ENCODE measurements at places on chromosomes 16 and 17.
A peak's percentile ranks its signal among the peaks of the same experiment; 100 is the strongest.

- DNase-seq, result peak; percentile 92
Measured at GRCh38 chr17:64441772-64442540, 7.0 kb upstream of the MILR1 start.

DNA sequence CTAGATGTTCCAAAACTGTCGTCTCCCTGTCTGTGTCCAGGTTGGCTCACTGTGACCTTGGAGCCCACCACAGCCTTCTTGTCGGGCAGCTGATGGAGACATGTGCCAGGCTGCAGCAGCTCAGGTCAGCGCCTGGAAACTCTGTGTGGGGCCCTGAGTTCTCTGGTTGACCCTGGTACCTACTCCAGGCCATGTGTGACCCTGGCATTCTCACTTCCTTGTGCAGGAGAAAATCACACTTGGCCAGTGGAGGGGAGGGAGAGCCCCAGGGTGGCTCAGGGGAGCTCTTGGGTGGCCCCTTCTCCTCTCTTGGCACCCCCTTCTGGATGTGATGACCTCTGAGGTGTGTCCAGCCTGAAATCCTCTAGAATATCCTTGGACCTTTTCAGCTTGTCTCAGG is 25.0 kb upstream of the CPNE2 start:
- DNase-seq, result no peak

- DNase-seq, result no peak
Measured at GRCh38 chr17:50943575-50943933, 77.4 kb upstream of the TOB1 start.

DNA sequence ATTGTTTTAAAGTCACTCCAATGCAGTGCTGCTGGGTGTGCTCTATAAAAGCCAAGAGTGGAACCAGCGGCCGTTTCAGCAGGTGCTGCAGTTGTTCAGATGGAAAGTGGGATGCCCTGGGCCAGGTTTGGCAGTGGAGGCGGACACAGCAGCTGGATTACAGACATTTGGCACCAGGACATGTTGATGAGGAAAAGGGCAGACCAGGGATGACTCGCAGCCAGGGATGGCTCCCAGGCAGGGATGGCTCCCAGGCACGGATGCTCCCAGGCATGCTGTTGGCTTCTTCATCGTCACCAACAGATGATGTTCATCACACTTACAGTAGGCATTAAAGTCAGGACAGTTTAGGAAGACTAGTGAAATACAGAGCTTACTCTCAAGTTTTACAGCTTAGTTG is 10.0 kb downstream of the GAN start:
- no peak for DNase-seq

DNA sequence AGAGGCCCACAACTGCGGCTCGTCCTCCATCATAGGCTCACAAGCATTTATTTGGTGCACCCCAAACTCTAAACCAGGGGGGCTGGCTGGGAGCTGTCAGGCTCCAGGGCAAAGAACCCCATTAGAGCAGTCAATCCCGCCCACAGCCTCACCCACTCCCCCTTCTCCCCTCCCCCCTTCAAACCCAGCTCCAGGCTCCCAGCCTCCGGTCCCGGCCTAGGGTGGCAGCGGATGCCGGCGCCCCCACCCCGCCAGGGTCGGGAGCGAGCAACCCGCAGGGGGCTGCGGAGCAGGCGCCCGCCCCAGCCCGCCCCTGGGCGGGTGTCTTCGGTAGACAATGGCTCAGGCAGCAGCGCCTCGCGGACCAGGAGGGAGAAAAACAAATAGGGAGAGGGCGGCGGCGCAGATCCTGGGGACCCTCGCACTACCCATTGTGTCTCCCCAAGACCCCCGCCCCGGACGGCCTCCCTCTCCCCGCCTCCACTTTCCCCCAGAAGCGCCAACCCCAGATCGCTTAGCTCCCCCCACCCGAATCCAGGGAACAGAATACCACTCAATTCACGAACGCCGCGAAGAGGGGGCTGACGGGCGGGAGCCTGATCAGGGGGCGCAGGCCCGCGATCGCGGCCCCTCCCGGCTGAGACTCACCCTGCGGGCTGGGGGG is 572 bp downstream of the FAM171A2 start:
- DNase-seq, result no peak

DNA sequence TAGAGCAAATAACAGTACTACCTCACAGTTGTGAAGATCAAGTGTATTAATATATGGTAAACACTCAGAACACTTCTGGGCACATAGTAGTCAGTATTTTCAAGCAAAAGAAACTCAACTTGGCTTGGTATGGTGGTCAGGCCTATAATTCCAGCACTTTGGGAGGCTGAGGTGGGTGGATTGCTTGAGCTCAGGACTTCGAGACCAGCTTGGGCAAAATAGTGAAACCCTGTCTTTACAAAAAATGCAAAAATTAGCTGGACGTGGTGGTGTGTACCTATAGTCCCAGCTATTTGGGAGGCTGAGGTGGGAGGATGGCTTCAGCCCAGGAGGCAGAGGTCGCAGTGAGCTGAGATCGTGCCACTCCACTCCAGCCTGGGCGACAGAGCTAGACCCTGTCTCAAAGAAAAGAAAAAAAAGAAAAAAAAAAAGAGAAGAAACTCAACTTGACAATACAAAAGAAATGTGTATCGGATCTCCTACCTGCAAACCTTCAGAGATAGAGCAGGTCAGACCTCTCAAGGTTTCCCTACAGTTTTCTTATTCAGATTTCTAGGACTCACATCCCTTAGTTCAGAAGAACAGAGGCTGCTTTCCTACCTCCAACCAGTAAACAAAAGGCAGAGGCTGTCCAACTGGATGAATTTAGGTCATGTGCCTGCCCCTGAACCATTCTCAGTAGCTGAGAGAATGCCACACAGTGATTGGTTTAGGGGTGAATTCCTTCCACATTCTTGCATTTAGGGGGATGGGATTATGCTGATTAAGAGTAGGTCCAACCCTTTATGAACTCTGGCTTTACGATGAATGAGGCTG is 1.7 kb upstream of the KPNA2 start:
- peak; percentile 92 for DNase-seq

DNA sequence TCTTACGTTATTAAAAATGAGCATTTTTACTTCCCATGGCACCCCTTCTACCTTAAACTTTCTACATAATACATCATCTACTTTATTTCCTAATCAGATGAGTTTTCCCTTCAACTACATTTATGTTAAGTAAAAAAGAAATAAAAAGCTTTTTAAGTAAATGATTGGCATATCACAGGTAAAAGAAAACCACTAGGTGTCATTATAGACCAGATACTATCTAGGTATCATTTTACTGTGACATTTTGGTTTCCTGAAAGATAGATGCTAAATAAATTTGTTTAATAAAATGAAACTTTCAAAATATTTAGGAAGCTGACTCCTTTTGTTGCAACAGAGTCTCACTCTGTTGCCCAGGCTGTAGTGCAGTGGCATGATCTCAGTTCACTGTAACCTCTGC is 3.8 kb upstream of the CMTM1 start:
- no peak for DNase-seq

DNA sequence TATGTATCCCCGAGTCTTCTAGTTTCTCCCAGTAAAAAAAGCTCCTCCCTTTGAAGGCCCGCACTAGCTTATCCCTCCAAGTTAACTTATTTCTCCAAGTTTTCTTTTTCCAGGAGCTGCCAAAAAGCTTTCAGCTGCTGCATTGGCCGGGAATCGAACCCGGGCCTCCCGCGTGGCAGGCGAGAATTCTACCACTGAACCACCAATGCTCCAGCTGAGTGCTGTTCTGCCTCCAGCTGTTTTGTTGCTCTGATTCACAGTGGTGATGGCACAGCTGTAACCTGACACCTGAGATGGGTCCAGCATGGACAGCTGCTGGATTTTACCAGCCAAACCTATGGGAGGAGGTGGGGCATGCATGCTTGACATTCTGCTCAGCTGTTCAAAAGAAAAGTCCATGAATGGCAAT is 22.1 kb downstream of the VAC14 start:
- peak; percentile 95 for DNase-seq

- DNase-seq, result no peak
Measured at GRCh38 chr17:66032082-66032712, 159.7 kb downstream of the CEP112 start.

- peak; percentile 21 for DNase-seq
Measured at GRCh38 chr16:54510685-54511221, 224.2 kb upstream of the IRX3 start.

- DNase-seq, result peak; percentile 38
Measured at GRCh38 chr17:28937044-28937729, 14.1 kb downstream of the PHF12 start.

DNA sequence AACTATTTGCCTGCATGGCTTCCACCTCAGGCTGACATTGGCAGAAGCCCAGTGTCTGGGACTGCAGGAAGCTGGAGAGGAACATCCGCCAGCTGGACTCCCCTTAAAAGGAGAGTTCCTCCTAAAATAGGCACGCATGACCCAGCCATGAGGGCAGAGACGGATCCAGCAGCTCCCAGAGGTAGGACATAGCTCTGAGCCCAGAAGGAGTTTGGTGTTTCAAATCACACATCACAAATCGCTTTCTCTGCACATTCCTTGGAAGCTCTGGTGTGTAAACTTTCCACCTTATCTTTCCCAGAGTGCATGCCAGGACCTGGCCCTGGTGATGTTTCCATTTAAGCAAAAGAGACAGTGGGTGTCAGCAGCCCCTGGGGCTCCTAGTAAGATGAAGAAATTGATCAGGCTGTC is 231.1 kb upstream of the CDH5 start:
- peak; percentile 54 for DNase-seq

- no peak for DNase-seq
Measured at GRCh38 chr16:80012586-80012985, 412.0 kb upstream of the MAF start.

- DNase-seq, result no peak
Measured at GRCh38 chr17:27478901-27479538, 22.8 kb downstream of the KSR1 start.

- DNase-seq, result peak; percentile 99
Measured at GRCh38 chr17:47279062-47279801, 25.6 kb downstream of the ITGB3 start.

GRCh38 chr17:78718575-78719208 is 63.4 kb downstream of the CYTH1 start:
- no peak for DNase-seq

- no peak for DNase-seq
Measured at GRCh38 chr17:69883120-69883519, 191.9 kb upstream of the KCNJ16 start.

- no peak for DNase-seq
Measured at GRCh38 chr17:360092-360750, 7.6 kb upstream of the RPH3AL start.

DNA sequence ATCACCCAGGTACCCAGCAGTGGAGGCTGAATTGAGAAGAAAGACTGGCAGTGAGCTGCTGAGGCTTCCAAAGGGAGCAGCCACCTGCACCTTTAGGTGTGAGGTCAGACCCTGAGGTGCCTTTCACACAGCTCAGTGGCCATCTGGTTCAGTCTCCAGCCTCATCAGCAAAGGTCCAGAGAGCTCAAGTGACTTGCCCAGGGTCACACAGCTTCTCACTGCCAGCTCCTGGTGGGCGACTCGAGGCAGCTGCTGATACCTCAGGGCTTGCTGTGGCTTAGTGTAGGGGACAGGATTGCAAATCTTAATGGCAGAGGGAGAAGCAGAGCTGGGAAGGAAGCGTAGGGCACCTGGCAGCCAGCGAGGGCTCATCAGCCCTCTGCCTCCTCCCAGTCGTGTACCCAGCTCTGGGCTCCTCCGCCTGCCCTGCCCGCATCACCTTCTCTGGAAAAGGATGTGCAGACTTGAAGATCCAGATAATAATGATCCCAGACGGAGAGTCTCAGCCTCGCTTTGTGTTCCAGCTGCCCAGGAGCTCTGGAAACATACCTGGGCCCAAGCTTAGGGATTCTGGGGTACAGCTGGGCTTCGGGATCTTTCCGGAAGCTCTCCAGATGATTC is 165.3 kb upstream of the GSE1 start:
- DNase-seq, result no peak

- DNase-seq, result peak; percentile 15
Measured at GRCh38 chr16:48963901-48964615, 317.6 kb downstream of the CBLN1 start.

All from choroid plexus epithelial cell (primary cell).